Suppressor macrophage treated with lipopolysaccharide for 4 hours (primary cell): ENCODE measurements at places on chromosomes 11 and 22.
A peak's percentile ranks its signal among the peaks of the same experiment; 100 is the strongest.

GRCh38 chr11:27002838-27003237, 8.9 kb downstream of the FIBIN start:
- DNase-seq = no peak

DNA sequence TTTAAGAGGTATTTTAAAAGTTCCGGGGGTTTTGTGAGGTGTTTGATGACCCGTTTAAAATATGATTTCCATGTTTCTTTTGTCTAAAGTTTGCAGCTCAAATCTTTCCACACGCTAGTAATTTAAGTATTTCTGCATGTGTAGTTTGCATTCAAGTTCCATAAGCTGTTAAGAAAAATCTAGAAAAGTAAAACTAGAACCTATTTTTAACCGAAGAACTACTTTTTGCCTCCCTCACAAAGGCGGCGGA, 193 bp upstream of the MALAT1 start:
- no peak for DNase-seq

DNA sequence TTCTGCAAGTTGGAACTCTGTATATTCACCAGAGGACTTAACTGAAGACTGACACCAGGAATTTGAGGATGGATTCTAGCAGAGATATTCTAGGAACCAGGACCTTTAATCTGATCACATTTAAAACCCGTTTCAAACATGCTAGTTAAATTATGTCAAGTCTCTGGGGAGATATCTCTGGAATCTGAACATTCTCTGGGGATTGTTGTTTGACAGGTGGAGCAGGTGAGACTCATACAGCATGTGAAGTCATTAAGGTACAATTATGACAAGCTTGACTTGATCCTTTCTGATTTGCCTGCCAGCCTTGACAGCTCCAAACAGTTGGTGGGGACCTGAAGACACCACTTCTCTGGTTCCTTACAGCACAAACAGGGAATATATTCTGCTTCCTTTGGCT, 100.3 kb downstream of the FAT3 start:
- no peak for DNase-seq

DNA sequence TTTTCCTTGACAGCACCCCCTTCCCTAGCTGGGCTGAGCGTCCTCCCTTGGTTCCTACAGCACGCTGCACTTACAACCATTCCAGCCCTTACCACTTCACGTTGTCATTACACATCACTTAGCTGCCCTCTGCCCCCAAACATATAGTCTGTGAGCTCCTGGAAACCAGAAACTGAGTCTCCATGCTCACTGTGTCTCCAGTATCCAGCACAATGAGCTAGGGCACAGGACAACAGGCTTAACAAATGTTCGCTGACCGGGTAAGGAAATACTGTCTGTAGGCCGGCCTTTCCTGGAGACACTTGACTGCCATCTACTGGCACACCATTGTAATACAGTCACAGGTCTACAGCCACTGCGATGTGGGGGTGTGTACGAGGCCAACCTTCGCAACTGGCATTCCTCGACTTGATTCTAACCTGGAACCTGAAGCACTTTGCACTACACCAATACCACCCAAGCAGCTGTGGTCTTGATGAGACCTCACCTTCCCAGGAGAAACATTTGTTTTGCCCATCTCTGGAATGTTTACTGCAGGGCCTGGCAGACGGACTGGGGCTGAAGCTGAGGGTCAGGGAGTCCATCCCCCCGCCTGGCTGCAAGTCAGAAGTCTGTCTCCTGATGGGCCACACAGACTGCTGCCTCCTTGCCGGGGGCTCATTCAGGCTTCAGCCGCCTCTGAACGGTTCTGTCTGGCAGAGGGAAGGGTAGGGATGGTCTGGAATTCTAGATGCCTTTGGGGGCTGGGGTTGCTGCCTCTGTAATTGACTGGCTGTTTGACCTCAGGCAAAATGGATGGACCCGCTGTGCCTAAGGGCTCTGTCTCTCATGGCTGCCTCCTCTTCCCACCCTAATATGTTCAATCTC, 72.0 kb downstream of the SYN3 start:
- DNase-seq = peak; percentile 73

DNA sequence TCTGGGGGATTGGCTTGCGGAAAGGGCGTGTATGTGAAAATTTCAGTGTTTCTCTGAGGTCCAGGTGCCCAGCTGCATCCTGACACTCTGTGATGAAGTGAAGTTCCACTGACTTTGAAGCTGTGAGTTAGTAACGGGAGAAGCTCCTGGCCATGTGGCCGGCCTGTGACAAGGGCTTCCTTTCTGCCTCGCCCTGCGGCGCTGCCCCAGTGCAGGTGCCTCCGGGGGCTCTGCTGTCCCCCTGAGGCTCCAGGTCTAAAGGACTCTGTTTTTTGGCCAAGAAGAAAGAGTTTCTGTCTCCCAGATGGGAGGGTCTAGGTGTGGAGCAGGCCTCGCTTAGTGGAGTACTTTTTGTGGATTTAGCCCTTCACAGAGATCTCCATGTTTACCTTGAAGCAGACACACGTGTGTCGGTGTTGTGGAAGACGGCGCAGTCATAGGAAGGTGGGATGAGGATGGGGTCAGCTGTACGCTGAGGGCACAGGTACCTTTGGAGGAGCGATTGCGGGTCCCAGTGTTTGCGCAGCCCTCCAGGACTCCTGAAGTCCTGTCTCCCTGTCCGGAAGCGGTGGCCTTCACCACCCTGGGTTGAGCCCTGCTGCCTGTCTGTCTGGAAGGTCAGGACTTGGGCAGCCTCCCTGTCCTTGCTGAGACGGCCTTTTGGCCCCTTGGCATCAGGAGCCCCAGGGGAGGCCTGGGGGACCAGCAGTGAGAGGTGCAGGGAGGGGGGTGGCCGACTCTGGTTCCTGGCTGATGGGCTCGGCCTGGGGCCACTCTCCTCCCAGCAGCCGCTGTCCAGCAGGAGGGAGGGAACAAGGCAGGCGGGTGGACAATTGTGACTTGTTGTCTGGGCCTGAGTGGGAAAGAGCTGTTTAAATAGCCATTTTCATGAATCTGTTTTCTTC, 1249.3 kb downstream of the BRD1 start:
- DNase-seq = no peak

DNA sequence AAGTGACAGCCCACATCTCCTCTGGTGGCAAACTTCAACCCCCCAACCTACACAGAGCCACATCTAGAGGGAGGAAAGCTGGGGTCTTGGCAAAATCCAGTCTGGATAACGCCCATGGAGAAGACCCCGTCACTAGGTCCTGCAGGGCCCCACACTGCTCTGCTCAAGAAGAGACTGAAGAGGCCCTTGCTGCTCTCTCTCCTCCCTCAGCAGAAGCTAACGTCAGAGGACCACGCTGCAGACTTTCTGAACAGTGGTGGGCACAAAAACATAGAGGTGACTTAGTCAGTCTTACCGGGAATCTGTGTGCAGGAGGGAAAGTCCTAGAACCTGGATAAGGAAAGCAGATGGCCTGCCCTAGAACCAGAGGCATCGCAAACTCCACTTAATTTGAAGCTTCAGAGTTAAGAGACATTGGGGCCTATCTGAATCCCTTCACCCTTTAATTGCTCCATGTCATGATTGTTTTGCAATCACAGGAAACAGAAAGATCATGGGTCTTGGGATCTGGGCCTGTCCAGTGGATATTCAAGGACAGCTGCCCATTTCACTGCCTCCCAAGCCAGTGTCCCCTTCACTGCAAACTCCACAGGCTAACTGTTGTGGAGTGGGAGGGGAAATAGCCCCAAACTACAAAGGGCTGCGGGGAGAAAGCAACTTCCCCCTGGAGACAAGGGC, 1.7 kb downstream of the DKK3 start:
- DNase-seq = no peak

DNA sequence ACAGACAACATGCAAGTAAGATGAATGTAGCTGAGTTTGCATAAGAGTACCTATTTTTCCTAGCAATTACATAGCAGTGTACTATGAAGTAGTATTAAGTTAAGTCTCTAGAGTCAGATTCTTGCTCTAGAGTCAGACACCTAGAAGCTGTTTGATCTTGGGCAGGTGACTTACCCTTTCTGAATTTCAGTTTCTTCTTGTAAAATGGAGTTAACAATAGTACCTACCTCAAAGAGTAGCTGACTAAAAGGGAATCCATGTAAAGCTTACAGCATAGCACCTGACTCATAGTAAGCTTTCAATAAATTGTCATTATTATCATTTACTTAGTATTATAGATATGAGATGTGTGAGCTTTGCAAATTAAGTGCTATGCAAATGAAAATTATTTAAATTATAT, 47.8 kb upstream of the PTPRJ start:
- DNase-seq = no peak

GRCh38 chr11:110966131-110966530, 253.9 kb upstream of the ARHGAP20 start:
- no peak for DNase-seq

GRCh38 chr11:93051186-93051585, 81.7 kb downstream of the MTNR1B start:
- DNase-seq = no peak

DNA sequence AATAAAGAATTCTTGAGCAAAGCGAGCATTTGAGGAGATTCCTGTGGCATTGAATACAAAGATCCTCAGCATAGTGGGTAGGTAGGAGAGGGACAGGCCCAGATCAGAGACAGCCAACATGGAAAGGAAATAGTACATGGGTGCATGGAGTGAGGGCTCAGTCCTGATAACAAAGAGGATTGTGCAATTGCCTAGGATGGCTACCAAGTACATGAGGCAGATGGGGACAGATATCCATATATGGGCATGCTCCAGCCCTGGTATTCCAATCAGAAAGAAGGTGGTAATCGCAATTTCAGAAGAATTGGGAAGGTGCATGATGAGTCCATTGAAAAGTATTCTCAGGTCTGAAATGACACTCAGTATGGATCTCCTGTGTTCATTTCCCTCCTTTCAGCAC, 8.6 kb downstream of the OR51T1 start:
- DNase-seq = no peak

DNA sequence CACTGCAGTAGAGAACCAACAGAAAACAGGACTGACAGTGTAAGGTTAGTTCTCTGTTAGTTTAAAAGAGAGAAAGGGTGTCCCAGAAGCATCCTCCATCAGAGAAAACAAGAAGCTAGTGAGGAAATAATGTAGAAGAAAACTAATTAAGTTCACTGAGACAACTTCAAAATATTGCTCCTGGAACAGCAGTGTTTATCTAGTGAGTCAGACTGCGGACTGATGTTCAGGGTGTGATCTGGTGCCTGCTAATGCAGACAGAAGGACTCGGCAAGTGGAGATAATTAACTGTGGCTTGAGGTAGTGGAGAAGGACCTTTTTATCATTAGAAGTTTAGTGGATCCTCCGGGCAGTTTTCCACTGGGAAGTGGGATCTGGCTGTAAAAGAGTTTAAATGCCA, 55.4 kb downstream of the CDON start:
- DNase-seq = no peak

- peak; percentile 81 for DNase-seq
Measured at GRCh38 chr22:37284126-37284804, 2.0 kb downstream of the CYTH4 start.

DNA sequence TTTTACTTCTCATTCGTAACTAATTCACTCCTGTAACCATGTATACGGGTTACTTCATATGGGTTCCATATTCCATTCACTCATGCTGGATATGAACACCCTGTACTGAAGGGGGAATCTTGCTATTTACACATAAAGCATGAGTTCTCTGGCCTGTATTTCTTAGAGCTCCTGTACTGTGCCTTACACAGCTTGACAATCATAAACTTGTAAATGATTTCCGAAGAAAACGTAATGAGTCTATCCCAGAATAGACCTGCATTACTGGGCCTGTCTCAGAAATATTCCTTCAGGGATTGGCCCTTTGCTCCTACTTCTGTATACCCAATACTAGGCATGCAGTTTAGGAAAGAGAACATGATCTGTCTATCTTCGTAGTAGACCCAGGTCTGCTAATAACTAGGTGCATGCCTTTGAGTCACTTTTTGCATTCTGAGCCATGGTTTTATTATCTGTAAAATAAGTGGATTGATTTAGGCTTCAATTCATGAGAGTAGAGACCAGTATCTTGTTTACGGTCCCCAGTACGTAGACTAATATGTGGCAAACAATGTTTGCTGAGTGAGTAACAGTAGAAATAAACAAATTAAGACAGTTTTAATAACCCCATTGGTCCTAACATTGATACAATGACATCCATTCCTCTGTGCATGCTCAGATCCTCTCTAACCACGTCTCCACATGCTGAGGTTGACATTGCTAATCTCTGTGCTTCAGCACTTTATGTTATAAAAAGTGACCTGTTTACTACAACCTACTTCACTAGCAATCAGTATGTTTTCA, 1.2 kb downstream of the CCDC34 start:
- no peak for DNase-seq
